ENCODE measurements at places on chromosomes 3 and 15.

- DNase-seq, result no peak
Observed at GRCh38 chr3:192993411-192993810, 75.8 kb upstream of the MB21D2 start.

GRCh38 chr15:90550919-90551318 is 21.2 kb downstream of the CRTC3 start:
- no peak for DNase-seq

DNA sequence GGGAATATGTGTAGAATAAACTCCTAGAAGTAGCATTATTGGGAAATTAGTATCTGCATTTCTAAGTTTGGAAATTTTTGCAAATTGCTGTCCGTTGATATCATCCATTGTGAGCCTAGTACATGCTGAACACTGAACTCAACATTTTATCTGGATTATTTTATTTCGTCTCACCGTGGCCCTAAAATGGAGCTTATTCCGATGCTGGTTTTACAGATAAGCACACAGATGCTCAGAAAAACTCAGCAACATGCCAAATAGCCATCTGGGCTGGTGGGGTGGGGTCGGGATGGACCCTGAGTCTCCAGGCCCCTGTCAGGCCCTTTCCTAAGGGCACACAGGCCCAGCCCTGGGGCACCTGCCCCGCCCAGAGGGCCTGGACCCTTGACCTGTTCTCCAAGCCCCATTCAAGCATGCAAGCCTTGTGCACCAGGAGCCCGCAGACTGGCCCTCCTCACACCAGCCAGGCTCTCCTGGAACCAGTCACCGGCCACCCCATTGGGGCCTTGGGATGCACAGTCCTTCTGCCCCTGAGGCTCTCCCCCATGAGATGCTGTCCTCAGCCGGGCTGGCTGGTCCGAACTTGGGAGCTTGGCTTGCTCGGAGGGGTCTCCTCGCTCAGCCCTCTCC is 20.7 kb upstream of the KLF13 start:
- no peak for DNase-seq

GRCh38 chr3:150149651-150150051 is 179.0 kb upstream of the PFN2 start:
- DNase-seq, result no peak

GRCh38 chr3:14423197-14423743 is 20.9 kb downstream of the SLC6A6 start:
- DNase-seq, result no peak

GRCh38 chr15:85582131-85583079 is 202.0 kb downstream of the AKAP13 start:
- peak; percentile 48 for DNase-seq

Measured in D341Med (cell line).